Fibroblast of gingiva (primary cell): ENCODE measurements at places on chromosomes 2 and 18.
A peak's percentile ranks its signal among the peaks of the same experiment; 100 is the strongest.

GRCh38 chr18:6874315-6874714 is 144.8 kb downstream of the ARHGAP28 start:
- no peak for DNase-seq

DNA sequence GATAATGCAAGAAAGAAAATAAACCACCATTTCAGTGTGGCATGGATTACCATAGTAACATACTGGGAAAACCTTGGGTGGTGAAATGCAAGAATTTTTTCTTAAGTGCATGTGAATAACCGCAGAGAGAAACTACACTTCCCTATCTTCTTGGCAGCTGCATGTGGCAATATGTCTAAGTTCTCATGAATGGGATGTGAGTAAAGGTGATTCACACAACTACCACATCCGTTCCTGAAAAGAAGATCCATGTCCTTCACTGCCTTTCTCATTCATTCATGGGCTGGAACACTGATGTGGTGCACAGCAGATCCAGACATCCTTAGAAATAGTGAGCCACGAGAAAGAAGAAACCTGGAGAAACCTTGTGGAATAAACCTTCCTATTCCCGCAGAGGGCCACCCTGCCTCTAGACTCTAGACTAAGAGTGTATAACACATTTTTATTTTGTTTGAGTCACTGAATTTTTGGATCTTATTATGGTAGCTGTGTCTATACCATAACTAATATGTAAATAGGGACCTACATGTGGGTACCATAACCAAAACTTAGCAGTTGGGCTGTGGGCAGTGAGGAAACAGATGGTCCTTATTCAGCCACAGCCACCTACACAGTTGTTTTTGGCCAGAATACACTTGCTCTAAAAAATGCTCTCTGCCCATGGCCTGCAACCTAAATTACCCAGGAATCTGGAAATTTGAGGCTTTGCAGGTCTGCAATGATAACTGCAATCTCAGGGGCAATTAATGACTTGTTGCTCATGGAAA is 573.3 kb downstream of the LRP1B start:
- DNase-seq = peak; percentile 79

DNA sequence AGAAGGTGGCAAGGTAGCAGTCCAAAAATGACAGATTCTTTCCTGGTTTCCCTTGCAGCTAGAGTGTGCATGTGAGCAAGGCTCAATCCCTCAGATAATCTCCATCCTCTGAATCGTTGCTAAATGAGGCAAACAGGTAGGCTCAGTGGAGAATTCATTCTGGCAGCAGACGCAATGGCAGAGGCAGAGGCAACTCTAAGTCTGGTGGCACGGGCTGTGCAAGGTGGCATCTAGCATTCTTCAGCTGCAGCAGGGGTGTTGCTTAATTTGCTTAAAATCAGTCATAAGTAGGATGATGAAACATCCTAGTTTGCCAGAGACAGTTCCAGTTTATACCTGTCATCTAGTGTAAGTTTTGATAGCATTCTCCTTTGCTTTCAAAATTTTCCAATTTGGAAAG is 391.1 kb upstream of the MEX3C start:
- no peak for DNase-seq

- no peak for DNase-seq
Observed at GRCh38 chr18:54357082-54357659, 487 bp downstream of the STARD6 start.

GRCh38 chr18:6729247-6730091 is at the start of gene ARHGAP28:
TSS of gene ARHGAP28 (plus strand) at chr18:6729716. CDS start at chr18:6729822, 106 bp downstream.
- peak; percentile 89 for DNase-seq

DNA sequence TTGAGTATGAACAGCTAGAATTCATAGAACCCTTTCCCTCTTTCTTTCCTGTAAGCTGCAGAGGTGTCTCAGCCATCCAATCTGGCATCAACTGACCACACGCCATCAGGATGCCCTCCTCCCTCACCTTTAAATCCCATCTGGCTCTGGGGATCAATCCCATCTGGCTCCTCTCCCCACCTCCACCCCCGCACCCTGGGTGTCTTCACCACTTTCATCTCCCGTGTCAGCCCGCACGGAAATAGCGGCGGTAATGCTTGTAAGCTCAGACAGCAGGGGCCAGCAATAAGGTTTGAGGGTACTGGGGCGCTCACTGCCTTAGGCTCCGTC is 508 bp upstream of the TUBA4B start:
- DNase-seq = no peak

DNA sequence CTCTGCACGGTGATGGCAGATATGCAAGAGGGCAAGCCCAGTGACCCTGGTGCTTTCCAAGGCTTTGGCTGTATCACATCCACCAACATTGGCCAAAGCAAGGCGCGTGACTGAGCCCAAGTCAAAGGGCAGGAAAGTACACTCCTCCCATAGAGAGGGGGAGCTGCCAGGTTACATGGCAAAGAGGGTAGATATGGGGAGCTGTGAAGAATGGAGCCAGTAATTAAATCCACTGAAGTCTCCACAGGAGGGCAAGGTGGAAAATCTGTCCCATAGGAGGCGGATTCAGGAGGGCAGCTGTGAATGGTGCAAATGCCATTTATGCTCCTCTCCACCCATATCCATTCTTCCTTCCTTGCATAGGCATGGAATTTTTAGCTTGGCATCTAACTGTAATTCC is 44.6 kb upstream of the THOC1 start:
- DNase-seq = no peak

GRCh38 chr18:57427429-57428201 is 7.6 kb upstream of the ONECUT2 start:
- no peak for DNase-seq

DNA sequence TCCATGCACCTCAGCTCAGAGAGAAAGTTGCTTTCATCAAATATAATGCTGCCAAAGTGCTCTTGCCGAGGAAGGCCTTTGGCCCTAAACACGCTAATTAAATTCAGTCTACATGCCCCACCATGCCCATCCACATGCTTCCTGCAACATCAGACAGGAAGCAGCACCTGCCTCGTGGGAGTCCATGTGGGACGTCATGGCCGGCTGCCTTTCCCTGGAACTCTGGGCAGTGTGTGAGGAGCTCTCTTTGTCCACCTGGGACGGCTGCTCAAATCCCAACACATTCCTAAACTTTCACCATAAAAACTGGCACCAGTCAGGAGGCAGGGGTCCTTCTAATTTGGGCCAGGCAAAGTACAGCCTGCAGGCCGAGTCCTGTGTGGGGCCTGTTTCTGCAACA is 23.1 kb downstream of the FAM178B start:
- DNase-seq = no peak

GRCh38 chr2:2879781-2880180 is 497.8 kb downstream of the EIPR1 start:
- no peak for DNase-seq

- no peak for DNase-seq
Observed at GRCh38 chr2:221562226-221562625, 9.9 kb downstream of the EPHA4 start.

DNA sequence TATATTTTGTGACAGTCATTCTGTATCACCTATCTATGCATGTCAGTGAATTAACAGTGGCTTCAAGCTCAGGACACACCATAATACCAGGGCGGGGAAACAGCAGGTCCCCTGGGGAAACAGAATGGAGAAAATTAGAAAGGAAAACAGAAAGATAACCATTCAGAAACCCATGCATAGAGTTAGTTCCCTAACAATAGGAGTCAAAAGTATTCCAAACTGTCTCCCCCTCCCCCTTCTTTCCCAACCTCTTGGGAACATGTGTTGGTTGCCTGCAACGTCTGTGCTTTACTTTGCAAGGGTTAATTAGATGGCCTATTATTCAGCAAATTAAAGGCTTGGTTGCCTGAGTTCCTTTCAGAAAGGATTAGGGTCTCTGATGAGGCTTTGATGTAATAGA is 176.4 kb downstream of the MYO3B start:
- no peak for DNase-seq

GRCh38 chr2:222982010-222982908 is 69.7 kb upstream of the KCNE4 start:
- DNase-seq = peak; percentile 90
